ENCODE measurements at places on chromosomes 7 and 10.

GRCh38 chr7:8147760-8148463, 114.1 kb downstream of the ICA1 start:
- DNase-seq, result no peak

DNA sequence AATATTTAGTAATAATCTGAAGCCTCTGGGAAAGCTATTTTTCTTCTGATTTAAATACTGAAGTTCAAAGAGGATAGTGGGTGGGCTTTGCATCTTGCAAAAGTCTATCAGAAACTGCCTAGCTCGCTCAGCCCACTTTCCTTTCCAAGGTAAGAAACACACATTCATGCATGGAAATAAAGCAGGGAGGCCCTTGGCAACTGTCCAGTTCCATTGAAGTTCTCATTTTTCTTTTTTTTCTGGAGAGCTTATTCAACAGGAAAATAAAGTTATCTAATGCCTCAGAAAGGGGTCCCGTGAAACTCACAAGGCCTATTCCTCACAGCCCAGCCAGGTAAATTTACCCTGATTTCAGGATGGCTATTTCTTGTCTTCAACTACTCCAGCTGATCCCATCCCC, 654.9 kb downstream of the KCNMA1 start:
- DNase-seq, result no peak

- DNase-seq, result no peak
Measured at GRCh38 chr7:148014001-148014400, 576.6 kb upstream of the C7orf33 start.

DNA sequence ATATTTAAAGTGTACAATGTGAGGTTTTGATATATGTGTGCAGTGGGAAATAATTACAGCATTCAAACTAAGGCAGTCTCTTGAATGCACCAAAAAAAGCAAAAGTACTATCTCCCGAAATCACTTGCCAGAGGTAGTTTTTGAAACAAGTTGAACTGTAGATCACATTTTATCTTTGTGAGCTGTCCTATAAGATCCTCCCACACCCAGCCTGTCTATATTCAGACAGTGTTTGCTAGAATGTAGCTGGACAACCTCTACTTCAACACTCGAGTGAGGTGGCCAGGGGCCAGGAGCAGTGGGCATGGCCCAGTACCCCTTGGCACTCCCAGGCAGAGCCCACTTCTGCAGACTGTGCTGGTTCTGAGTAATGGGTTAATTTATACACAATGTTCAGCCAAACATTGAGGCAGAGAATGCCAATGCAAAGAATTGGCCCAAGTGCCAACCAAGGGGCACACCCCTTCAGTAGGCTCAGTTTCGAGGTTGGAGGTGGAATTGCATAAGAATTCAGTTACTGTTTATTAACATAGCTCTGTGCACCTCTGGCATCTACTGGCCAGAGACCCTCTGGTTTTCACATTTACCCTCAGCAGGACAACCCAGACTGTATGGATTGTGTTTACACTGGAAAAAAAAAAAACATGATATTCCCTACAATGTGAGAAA, 70.5 kb downstream of the AHR start:
- no peak for DNase-seq

- no peak for DNase-seq
Measured at GRCh38 chr10:121310151-121310711, 288.0 kb downstream of the FGFR2 start.

- peak; percentile 16 for DNase-seq
Measured at GRCh38 chr7:23299770-23300300, 696 bp downstream of the MALSU1 start.

- peak; percentile 85 for DNase-seq
Measured at GRCh38 chr7:332646-333392, 42.8 kb downstream of the FOXL3 start.

DNA sequence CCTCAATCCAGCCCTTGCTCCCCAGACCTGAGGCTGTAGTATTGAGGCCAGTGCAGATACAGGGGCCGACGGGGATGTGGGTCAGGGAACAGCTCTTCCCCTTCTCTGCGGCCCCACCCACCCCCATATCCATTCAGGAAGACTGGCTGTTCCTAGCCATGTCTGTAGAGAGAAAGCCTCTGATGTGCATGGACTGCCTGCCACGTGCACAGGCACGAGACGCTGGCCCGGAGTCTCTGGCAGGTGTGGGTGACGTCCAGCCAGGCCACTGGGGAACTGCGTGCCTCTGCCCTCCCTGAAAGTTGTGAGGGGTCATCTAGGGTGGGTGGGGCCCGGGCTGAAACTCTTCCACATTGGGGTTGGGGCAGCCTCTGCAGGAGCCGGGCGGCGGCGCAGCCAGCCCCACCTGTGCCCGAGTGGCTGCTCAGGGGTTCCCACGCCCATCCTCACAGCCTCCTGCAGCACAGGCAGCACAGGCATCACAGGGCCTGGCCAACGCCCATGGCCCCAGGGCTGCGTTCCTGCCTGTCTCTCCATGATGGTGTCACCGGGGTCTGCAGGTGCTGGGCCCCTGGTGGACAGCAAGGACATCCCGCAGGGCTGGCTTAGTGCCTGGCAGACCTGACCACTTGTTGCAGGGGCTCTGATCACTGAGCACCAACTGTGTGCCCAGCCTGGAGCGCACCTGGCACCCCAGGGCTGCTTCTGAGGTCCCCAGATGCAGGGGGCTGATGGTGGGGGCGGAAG, 27.5 kb downstream of the MICALL2 start:
- DNase-seq, result no peak

GRCh38 chr10:104100795-104101194, 15.1 kb upstream of the COL17A1 start:
- no peak for DNase-seq

- DNase-seq, result no peak
Measured at GRCh38 chr10:84065804-84066601, 73.3 kb upstream of the GHITM start.

DNA sequence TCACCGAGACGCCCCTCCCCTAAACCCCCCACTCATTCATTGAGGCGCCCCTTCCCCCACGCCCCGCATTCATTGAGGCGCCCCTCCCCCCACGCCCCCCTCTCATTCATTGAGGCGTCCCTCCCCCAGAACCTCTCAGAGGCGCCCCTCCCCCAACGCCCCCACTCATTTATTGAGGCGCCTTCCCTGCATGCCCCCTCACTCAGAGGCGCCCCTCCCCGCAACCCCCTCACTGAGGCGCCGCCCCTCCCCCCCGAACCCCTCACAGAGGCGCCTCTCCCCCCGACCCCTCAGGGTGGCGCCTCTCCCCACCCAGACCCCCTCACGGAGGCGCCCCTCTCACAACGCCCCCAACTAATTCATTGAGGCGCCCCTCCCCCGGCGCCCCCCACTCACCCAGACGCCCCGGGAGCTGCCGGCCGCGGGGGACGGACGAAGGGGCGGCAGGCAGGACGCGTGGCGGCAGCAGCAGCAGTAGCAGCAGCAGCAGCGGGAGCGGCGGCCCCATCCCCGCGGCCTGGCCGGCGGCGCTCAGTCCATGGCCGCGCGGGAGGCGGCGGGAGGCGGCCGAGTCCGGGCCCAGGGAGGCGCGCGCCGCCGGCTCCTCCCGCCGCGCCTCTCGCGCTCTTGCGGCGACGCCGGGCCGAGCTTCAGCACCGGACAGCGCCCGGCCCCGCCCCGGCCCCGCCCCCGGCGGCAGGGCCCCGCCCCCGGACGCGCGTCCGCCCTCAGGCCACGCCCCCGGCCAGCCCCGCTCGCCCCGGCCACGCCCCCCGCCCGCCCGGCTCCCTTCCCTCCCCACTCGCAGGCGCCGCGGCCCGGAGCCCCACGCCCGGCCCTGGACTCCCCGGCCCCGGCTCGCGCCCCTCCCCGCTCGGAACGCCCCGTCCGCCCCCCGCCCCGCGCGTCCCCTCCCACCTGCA, at the start of gene PTPRN2:
Gene PTPRN2, minus strand, starts transcription at position 662 of the 923 bp plus-strand sequence.
- peak; percentile 79 for DNase-seq

DNA sequence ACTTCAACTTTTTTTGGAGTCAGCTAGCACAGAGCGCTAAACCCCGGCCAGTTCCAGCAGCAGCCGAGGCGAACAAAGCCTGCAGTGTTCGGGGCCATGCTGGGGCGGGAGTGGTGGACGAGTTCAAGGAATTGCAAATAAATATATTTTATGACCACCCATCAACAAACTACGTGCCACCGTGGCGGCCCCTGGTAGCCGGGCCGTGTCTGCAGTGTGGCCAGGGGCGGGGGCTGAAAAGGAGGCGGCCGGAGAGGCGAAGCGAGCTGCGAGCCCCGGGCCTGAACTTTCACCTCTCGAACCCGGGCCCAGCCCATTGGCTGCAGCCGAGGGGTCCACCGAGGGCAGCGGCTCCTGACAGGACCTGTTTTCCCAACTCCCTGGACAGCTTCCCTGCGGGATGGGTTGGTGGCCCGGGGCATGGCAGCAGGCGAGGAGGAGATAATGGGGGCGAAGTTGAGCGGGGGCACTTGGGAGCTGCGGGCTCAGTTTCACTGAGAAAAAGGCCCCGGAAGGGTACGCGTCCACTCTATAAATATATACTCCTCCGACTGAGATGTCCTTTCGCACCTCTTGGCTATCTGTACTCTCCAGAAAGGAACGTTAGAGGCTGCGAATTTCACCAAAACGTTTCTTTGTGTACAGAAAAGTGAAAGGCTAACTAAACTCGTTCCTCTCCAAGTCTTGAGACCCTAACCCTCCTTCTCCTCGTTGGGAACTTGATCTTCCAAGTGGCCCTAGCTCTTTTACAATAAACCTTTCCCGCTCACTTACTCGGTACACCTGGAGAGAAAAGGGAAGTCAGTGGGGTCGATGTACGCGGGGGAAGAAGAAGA, 164.6 kb upstream of the PPP1R3A start:
- DNase-seq, result no peak

DNA sequence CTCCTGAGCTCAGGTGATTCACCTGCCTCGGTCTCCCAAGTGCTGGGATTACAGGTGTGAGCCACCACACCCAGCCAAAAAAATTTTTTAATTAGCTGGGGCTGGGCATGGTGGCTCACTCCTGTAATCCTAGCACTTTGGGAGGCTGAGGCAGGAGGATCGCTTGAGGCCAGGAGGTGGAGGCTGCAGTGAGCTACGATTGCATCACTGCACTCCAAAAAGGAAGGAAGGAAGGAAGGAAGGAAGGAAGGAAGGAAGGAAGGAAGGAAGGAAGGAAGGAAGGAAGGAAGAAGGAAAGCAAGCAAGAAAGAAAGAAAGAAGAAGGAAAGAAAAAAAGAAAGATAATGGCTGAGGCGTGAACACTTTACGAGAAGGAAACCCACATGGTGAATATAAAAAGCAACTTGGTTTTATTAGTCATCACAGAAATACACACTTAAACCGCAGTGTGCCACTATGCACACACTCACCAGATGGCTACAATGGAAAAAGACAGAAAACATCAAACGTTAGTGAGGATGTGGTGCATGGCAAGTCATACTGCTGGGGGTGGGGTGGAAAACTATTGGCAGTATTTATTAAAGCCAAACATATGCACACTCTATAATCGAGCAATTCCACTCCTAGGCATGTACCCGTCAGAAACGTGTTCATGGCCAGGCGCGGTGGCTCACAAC, 4.4 kb upstream of the CCL26 start:
- peak; percentile 71 for DNase-seq

DNA sequence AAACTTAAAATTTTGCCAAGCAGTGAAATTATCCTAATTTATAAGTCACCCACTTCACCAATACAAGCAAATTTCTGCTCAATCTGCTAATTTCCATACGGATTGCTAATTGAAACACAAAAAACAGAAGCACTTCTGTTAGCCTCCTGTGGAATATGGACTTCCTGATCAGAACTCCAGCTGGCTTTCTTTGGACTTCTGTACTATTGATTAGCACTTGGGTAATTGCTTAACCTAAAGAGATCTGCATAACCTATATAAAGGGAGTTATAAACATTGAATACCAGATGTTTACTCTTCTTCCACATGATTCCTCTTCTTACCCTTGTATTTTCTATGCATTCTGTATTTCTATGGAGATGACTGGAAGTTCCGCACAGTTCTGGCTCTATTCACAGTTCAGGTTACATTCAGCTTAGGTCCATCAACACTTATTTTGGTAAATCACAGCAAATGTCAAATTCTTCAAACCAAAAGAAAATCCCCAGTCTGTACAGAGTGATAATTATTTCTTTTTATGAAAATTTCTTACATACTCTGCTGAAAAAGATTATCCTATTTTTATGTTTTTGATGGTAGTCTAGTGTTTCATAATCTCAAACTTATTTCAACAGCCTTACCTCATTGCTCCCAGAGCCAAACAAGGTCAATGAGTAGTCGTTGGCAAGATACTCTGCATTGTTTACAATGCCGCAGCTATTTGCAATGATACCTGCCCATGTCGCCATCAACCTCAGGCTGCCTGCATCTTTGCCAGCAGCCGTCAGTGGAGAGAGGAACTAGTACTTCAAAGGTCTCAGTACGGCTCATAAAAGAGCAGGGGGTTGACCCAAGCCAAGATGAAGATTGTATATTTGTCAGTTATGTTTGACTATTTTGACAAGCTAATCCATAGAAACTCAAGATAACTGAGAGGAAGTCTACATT, 225.6 kb downstream of the AHR start:
- DNase-seq, result no peak

- DNase-seq, result peak; percentile 94
Measured at GRCh38 chr7:1466524-1467271, 7.4 kb upstream of the MICALL2 start.

DNA sequence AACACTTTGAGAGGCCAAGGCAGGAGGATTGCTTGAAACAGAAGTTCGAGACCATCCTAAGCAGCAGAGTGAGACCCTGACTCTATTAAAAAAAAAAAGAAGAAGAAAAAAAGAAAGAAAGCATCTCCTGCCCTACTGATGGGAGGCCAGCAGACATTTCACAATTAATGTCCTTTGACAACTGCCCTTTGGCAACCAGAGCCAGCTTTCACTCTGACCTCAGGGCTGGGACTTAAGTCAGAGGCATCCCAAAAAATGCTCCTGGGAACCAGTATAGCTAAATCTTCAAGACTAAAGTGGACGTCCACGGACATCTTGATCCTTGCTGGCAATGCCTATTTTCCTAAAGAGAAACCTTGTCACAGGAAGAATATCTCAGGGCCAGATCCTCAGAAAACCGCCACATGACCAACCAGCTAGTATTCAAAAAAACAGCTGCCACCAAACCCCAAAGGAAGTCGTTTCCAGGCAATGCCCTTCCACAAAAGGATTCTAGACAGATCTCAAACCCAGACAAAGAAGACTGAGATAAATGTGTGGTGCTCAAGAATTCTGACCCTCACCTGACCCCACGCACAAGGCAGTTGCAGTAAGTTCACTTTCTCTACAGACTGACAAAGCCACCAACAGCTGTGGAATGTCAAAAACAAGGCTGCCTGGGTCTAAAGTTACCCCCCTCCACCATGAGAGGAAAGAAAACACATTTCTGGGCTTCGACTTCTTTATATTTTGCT, 18.4 kb downstream of the GFRA1 start:
- no peak for DNase-seq

GRCh38 chr7:86963599-86964230, 95.7 kb downstream of the ELAPOR2 start:
- DNase-seq, result no peak

GRCh38 chr7:106767498-106768323, 97.4 kb upstream of the PIK3CG start:
- no peak for DNase-seq

- DNase-seq, result no peak
Measured at GRCh38 chr10:70432101-70432500, 9.4 kb downstream of the NODAL start.

- peak; percentile 40 for DNase-seq
Measured at GRCh38 chr7:79452495-79453265, 787 bp downstream of the MAGI2 start.

- DNase-seq, result no peak
Measured at GRCh38 chr7:42186151-42186550, 50.9 kb downstream of the GLI3 start.

- no peak for DNase-seq
Measured at GRCh38 chr7:69657331-69657730, 59.1 kb downstream of the AUTS2 start.

GRCh38 chr7:66142996-66143395, 28.3 kb downstream of the CRCP start:
- no peak for DNase-seq
